ENCODE measurements at places on chromosomes 12 and 14.

GRCh38 chr12:112590281-112590680, 171.5 kb downstream of the PTPN11 start:
- DNase-seq: no peak

GRCh38 chr14:25803386-25804018, 753.6 kb upstream of the STXBP6 start:
- no peak for DNase-seq

DNA sequence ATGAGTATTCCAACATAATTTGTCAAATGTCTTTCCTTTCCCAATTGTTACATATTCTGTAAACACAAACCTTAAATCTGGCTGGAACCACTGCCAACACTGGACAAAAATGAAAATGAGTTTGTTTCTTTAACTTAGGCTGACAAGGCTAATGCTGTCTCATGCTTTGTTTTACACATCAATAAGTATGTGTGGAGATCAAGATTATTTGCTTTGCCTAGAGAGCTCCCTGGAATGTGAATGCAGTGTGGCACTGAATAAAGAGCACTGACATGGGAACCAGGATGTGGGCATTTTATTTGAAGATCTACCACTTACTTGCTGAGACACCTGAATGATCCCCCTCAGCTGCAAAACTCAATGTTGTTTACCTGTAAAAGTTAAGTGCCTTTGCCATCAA, 61.7 kb downstream of the RALGAPA1 start:
- DNase-seq: no peak

- DNase-seq: peak; percentile 45
Measured at GRCh38 chr12:52879394-52880351, 25.2 kb downstream of the KRT8 start.

DNA sequence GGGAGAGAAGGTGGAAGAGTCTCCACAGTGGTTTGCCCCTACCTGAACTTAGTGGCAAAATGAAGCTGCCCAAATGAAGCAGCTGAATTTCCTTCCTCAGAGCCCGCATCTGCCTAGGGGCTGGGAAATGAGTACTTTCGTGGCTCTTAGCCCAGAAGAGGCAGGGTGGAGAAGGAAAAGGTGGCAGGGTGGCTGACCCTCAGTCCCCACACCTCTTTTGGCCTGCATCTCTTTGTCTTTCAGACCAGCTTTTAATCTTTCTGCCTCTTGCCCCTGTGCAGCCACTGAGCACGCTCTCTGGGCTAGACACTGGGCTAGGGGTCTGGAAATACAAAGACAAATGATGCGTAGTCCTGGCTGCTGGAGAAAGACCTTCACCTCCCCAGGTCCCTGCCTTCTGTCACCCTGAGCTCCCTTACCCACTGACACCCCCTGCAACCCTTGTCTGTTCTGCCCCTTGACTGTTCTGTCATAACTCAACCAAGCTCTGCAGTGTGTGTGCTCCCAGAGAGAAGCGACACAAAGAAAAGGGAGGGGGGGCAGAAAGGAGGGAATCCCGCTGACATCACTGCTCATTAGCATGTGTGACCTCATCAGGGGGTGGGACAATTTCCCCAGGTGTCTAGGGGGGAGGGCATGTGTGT, 371 bp upstream of the REM2 start:
- no peak for DNase-seq

- no peak for DNase-seq
Measured at GRCh38 chr12:67477681-67478265, 170.8 kb upstream of the DYRK2 start.

GRCh38 chr14:89000007-89000942, 175.8 kb downstream of the TTC8 start:
- no peak for DNase-seq

Data from stimulated activated CD8-positive, alpha-beta memory T cell treated with anti-CD3 and anti-CD28 coated beads, Interleukin-7, amount 100 ng/mL, for 1 hour (primary cell).